NCI-H510A (cell line): ENCODE measurements at places on chromosomes 5 and 9.

DNA sequence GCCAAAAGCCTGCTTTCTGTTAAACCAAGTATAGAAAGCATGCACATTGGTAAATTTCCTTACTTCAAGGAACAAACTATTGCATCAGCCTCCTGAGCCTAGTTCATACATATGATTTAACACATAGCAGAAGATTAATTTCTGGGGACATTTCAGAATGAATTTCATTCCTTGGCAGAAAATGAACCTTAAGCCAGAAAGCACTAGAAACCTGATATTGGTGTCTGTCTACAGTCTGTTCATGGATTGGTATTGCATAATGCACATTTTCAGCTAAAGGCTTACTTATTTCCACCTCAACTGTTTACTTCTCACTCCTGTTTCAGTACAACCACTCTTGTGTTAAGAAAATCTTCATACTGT, 1471.8 kb upstream of the NUDT12 start:
- no peak for DNase-seq

DNA sequence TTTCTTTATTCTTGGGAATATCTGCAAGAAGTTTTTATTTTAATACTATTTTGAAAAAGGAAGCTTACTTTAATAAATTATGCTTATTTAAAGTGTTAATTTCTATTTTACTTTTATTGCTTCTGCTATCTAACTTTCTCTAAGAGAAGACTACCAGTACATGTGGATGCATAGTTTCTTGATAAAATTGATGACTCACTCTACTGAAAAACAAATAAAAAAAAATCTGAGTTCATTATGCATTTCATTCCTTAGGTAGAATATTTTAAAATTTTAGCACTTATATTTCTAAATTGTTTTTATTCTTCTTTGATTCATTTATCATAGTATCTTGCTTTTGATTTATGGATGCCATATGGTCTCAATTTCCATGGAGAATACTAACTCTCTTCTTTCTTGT, 217.9 kb downstream of the TAF11L14 start:
- no peak for DNase-seq

DNA sequence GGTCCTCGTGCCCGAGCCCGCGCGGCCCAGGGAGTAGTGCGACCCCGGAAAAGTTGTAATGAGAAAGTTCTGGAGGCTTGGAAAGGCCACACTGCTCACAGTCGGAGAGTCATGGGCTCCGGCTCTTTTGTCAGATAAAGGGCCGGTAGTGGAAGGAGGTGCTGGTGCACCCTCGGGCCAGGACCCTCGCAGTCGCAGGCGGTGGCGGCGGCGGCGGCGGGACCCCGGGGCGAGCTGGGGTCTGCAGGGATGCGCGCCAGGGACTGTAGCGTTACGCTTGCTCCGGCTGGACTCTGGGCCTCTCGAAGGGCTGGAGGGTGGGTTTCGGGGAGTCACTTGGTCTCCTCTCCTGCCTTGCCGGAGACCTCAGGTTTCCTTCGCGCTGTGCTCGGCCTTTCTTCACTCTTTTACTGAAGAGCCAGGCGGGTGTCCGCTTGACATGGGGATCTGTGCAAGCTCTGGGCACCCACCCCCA, 1.5 kb downstream of the RORB start:
- no peak for DNase-seq

- DNase-seq, result no peak
These were observed 181.6 kb upstream of the TLE4 start for GRCh38 chr9:79390077-79390698.

DNA sequence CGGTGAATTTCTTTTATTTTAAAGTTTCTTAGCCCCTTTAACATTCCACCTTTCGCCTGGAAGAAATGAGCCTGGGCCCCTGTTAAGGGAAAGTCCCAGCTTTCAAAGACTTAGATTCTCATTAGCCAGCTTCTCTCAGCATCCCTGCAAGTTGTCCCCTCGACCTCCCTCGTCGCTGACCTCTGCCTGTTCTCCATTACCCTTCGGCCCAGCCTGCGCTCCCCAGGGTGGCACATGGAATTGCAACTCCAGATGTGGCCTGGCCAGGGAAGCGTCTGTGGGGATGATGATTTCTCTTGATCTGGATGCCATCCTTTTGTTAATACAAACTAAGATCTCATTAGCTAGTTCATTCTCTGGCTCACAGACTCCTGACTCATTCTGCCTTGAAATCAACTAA, 43.4 kb upstream of the FANCC start:
- DNase-seq, result no peak
